Dorsolateral prefrontal cortex (tissue), 122 donors: ENCODE measurements at places on chromosomes 5 and 9.

DNA sequence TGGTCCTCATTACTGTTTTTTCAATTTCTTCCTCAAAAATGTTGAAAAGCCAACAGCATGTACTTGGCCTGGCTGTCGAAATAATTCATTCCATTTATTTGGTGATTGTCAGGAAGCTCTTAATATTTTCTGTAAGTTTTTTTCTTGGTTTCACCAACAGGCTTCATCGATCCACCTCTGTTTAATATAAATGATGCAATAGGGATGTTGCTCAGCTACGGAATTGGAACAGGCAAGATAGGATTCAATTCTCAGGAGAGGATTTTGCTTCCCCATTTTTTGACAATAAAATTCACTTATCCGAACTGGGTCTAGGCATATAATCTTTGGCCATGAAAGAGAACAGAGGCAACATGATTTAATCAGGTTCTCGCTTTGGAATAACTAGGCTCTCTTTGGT lies 30.8 kb downstream of the C5 start:
- no peak for DNase-seq

- DNase-seq: no peak
These were observed 434 bp downstream of the GLRX start for GRCh38 chr5:95822043-95822541.

- no peak for DNase-seq
These were observed 37.3 kb downstream of the PBX3 start for GRCh38 chr9:125784286-125785049.

GRCh38 chr9:123112015-123112975 lies 78.8 kb downstream of the GPR21 start:
- no peak for DNase-seq

DNA sequence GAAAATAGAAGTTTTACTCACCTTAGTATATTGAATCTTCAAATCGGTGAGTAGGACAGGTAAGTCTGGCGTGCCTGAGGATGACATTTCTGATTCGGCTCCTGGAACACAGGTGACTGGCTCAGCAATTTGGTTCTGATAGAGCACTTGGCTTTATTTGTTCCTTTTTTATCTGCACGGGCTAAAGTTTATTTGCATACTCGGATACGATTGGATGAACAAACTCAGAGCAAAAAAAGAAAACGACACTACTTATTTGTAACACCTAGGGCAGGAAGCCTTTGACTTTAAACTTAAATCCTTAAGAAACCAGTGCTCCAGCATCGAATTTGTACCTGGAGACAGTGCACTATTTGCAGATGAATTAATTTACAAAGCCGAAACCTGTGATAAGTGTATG lies at the start of gene ALDH1A1:
ALDH1A1 (minus strand) TSS at position 140 of the 400 bp plus-strand sequence; CDS start at position 87, 53 bp downstream.
- DNase-seq: no peak

DNA sequence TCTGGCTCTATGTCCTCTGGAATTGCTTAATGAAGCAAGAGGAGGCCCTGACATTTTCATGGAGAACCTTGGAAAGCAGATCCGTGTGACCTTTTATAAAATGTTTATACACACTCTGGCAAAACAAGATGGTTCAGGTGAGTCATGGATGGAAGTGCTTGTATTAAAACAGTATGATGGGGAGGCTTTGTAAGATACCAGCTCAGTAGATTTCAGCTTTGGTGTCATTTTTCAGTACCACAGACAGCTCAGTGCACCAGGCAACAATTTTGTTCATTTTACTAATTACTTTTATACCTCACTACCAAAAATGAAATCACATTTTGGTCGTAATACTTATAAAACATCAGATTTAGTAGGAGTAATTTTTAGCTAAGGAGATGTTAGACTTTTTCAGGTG lies 5.2 kb downstream of the KCNN2 start:
- DNase-seq: no peak

DNA sequence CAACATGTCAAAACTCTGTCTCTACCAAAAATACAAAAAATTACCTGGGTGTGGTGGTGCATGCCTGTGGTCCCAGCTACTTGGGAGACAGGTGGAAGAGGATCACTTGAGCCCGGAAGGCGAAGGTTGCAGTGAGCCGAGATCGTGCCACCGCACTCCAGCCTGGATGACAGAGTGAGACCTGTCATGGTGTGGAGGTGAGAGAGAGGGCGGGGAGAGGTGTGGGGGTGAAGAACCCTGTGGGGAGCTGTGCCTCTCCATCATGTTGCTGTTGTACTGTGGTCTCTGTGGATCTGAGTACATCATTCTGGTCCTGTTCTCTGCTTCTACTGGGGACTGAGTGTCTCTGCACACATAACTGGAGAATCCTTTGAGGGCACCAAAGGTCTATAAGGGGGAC lies 11.3 kb upstream of the SLC34A1 start:
- no peak for DNase-seq

DNA sequence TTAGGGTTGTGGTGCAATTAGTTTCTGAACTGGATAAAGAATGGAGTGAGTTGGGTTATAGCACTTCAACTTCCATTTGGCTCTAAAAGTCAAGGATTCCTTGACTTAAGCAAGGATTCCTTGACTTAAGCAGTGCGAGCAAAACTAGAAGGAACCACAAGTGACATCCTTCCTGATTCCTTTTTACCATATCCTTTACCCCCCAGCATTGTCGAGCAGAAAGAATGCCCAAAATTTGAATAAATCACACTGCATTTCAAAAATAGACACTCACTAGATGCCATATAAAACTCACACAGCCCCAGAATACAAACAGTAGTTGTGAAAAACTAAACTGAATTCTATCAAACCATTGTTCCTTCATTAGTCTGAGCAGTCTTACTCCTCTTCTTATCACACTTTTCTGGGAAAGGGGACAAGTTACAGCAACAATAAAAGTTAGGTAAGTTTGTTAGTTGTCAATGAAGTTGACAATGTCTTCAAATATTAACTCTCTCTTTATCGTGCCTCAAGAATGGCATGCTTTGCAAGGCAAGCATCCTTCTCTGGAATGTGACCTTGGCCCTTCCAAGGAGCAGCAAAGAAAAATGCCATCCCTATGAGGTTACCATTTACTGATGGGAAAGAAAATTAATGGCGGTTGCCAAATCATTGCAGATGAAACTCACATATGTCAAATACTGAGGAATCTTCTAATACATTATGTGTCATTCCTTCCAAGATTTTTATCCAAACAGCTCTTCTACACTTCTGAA lies 273.3 kb upstream of the ANKRD55 start:
- no peak for DNase-seq

GRCh38 chr5:135822286-135822685 lies 12.2 kb upstream of the SLC25A48 start:
- no peak for DNase-seq

DNA sequence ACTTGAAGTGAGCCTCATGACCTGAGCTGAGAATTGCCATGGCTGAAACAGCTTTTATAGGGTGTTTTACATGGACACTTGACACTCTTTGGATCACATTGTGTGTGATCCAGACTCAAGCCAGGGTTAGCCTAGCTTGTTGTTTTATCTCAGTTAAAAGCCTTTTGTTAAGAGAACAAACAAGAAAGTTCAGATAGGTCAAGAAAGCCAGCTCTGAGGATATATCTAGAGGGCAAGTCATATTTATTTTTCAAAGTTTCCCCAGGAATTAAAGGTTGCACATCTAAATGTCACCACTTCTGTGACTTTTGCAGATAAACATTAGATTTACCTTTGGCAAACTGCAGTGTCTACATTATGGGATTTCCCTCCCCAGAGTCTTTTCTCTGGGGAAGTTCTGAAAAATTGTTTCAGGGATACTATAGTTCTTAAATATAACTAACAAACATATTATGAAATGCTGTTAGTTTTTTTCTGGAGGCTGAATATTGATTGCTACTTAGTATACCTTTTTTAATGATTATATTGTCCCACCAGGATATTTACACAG lies 134.5 kb downstream of the C9orf152 start:
- no peak for DNase-seq

DNA sequence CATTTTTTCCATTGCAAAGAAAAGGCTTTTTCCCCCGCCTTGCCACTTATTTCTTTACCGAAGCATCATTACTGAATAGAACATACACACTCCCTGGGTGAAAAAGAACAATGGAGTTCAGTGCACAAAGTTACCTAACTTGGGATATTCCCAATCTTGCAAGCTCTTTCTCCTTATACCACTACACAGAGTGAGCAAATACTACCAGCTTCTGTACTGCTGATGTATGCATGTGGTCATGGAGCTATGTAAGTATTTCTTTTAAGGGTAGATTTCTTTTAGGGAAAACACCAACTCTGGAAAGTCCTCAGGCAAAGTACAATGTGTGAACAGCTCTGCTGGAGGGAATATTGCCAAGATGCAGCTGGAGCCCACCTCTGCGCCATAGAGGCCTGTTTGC lies 81.1 kb downstream of the AOPEP start:
- DNase-seq: no peak

DNA sequence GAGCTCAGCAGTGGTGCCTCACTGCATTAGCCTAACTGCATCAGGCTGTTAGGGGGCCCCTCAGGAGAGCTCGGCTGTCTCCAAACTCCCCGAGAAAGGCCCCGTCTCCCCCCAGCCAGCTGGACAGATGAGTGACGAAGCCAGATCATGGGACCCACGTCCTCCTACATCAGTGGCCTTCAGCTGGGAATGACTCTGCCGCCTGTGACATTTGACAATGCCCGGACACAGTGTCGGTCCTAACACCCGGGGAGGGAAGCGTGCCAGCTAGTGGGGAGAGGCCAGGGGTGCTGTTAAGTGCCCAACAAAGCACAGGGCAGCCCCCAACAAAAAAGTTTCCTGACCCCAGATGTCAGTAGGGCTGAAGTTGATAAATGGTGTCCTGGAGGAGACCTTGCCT lies 375.2 kb upstream of the IRX2 start:
- no peak for DNase-seq

DNA sequence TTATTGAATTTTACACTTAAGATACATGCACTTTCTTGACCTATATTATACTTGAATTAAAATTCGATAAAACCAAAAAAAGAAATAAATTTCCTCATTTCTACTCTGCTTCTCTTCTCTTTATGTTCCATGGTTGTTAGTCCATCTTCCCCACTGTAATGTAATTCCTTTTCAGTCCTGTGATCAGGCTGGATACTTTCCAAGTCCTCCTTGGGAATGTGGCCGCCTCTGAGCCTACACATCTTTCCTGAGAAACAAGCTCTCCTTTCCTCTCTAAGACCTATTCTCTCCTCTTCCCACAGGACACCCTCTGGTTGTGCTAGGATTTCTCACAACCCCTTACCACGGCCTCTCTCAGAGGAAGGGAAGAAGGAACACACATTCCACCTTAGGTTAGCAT lies 285.1 kb downstream of the DNAH5 start:
- no peak for DNase-seq

- no peak for DNase-seq
These were observed 396.0 kb upstream of the ZNF608 start for GRCh38 chr5:125142458-125142857.

DNA sequence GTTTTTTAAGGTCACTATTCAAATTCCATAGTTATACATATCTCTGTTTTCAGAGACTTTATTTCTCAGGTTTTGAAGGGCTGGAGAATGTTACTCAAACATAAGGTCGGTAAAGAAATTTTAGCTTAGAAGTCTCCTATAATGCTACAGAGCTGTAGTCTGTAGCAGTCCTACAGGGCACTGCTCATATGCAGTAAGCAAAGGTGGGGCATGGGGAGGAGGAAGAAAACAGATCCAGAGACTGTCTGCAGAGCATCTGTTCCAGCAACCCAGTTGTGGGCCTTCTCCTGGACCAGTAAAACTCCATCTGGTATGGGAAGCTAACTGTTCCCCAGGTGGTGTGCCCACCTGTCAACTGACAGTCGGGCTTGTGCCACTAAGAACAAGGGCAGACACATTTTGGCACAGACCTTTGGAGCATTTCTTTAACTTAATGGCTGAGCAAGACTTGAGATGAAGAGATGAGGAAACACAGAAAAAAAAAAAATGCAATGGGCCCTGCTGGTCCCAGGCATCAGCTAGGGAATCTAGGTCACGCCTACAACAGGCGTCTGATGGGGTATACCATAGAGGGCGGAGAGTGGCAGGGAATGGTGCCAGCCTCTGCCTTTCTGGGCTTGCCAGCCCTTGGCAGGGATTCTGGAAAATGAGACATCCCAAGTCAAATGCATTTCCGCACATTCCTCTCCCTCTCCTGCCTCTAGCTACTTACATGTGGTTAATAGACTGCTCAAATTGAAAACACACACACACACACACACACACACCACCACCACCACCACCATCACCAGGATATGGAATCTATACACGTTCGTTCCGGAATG lies 218.9 kb downstream of the ARL15 start:
- no peak for DNase-seq

DNA sequence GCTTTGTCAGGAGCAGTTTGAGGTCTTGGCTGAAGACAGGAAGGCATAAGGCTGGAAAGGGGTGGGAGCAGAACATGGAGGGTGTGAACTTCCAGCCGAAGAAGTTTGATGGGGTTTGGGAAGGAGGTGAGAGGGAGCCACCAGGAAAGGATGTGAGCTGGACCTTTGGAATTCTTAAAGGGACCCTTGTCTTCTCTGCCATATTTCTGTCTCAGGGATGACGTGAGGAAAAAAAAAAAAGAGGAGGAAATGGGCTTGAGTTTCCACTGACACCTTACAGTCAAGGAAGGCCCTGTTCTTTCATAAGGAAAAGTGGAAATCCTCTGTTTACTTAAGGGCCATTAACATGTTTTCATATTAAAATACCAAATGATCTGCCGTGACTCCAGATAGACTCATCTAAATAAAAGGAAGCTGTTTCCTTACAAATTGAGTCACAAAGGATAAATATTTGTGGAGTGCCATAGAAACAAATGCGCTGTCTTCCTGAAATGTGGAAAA lies 132.1 kb downstream of the PALM2AKAP2 start:
- DNase-seq: no peak

- DNase-seq: no peak
These were observed 4.2 kb downstream of the DHX29 start for GRCh38 chr5:55303238-55303690.

DNA sequence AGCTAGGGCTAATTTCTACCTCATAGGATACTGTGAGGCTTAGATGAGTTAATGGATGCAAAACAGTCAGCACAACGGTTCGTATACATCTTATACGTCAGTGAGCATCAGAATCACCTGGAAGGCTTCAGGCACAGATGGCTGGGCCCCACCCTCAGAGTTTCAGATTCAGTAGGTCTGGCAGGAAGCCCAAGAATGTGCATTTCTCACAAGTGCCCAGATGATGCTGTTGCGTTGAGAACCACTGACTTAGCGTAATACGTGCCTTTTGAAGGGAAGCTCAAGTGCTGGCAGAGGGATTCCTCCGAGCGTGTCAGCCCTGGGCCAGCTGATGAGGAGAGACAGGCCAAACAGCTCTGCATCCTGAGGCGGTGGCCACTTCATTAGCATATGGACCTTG lies 117.1 kb upstream of the WWC1 start:
- DNase-seq: peak; percentile 26

- no peak for DNase-seq
These were observed 14.4 kb downstream of the GDNF start for GRCh38 chr5:37825334-37825915.

DNA sequence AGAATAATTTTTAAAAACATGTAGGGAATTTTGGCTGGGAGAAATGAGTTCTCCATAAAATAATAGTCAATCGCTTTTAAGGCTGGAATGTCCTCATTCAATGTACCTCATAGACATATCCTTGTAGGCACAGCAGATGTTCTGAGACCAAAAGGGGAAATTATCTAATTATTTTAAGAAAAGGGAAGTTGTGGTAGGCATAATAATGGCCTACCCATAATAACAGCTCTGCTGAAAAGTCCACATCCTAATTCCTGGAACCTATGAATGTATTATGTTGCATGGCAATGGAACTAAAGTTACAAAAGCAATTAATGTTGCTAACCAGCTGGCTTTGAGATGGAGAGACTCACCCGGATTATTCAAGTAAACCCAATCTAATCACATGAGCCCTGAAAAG lies 216.1 kb downstream of the TRIM36 start:
- no peak for DNase-seq

- no peak for DNase-seq
These were observed 37.6 kb upstream of the KCNN2 start for GRCh38 chr5:114324282-114324681.
